ENCODE measurements at places on chromosomes 6 and 20.

GRCh38 chr6:108937170-108937569, 88.9 kb downstream of the ARMC2 start:
- DNase-seq = no peak

GRCh38 chr6:90896075-90896547, 309.2 kb upstream of the MAP3K7 start:
- no peak for DNase-seq

DNA sequence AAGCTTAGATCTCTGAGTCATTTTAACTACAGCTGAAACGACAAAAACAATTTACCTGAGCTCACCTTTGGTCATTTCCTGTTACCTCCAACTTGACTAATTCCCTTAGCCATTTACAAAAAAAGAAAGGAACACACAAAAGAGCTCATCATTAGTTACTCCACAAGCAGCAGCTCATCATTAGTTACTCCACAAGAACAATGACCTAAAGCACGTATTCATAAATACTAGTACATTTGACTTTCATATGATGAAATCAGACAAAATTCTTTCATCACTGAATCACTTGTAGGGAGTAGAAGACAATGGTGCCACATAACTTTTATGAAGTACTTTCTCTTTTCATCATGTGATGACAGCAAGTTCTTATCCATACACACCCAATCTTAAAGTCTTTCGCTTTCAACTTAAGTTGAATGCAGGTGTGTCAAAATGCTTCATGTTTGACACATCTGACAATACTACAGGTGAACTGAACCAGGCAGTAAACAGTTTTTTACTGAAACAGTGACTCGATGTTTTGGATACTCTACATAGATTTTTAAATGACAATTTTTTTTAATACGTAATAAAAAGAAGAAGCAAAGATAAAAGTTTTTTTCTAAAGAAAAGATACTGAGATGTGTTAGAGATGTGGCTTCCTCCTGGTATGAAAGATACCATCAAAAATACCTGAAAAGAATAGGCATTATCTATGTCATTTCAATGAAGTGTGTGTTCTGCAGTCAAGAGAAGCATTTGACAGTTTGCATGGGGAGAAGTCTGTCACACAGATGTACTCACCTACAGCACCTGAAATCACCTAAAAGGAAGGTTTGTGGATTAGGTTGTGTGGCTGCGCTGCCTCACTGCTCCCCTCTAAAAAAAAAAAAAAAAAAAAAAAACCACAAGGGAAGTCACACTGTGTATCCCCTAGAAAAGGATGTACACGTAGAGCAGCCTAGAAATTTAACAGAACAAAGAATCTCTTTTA, 109.1 kb downstream of the PRDM1 start:
- DNase-seq = no peak

DNA sequence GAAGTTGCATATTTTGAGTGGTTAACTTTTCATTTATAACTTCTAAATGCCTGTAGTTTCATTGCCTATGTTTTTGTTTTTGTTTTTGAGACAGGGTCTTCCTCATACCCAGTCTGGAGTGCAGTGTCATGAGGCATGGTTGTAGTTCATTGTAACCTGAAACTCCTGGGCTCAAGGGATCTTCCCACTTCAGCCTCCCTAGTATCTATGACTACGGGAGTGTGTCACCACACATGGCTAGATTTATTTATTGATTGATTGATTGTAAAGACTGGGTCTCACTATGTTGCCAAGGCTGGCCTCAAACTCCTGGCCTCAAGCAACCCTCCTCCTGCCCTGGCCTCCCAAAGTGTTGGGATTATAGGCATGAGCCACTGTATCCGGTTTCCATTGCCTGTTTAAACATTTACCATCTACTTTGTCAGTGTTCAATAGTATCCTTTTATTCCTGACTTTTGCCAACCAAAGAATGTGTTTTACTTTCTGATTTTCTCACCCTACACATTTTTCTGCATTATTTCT, 144.6 kb downstream of the CDKAL1 start:
- no peak for DNase-seq

DNA sequence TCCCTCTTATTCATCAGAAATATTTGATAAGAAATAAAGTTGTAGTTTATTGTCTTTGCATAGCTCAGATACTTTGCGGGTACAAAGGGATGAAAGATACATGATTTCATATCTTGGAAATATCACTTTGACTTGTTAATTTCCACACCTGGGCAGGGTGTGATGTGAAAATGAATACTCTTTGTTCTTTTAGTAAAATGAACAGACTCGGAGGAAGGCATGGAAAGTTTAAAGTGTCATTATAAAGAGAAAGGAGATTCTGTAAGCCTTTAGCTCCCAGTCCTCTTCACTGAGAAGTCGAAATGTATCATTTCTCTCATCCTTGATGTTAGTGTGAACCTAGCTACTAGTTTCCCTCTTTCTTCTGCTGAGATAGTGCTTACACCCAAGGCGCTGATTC, 36.7 kb upstream of the AKIRIN2 start:
- DNase-seq = no peak

DNA sequence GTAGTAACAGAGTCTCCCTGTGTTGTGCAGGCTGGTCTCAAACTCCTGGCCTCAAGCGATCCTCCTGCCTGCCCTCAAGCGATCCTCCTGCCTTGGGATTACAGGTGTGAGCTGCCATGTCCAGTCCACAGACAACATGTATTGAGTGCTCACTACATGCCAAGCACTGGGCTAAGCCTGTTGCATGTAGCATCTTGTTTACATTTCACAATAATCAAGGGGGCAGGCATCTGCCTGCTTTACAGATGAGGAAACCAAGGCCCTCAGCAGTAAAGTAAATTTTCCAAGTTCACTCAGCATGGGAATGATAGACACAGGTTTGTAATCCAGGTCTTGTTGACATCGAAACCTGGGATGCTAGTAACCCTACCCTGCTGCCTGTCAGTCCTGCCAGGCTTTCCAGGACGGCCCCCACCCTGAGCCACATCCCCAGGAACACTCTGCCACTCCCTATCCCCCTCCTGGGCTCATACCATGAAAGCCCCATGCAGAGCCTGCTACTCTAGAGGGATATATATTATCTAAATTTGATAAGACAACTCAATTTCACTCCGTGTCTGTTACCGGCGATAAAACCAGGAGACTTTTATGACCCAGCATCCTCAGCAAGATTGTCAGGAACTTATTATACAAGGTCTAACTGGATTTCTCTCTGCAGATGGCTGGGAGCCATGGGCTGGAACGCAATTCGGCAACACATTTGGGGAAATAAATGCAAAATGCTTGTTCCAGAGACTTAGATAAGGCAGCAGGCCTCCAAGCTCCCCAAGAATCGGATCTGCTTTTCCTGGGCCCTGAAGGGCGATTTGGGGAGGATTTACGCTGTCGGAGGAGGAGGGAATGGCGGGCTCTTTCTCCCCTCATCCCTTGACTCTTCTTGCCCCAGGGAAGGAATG, 30.4 kb downstream of the CD40 start:
- no peak for DNase-seq

DNA sequence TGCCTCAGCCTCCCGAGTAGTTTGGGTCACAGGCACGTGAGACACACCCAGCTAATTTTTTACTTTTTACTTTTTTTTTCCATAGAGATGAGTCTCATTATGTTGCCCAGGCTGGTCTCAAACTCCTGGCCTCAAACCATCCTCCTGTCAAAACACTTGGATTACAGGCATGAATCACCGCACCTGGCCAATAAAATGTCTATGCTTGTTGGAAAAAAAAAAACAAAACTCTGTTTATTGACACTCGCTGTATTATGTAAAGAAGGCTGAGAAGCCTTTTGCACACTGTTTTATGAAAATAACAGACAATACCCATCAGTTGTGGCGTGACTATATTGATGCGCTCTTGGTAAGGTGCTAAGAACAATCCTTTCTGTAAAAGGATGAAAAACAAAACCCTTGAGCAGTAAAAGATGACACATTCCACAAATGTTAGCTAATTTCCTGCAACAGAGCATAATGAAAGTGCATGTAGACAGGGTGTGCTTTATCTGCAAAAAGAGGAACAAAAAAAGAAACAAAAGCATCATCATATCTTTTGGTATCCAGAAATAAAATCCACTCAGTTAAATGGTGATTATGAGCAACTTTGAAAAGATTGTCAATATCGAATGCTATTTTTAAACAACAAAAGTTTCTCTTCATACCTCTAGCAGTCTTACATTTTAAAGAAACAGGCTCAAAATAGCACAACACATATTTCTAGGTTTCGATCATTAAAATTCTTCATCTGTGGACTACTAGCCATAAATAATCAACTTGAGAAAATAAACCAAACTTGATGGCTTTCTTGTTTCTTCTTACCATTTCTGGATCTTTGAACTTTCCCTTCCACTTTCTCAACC, 108.3 kb upstream of the PHACTR1 start:
- DNase-seq = no peak

DNA sequence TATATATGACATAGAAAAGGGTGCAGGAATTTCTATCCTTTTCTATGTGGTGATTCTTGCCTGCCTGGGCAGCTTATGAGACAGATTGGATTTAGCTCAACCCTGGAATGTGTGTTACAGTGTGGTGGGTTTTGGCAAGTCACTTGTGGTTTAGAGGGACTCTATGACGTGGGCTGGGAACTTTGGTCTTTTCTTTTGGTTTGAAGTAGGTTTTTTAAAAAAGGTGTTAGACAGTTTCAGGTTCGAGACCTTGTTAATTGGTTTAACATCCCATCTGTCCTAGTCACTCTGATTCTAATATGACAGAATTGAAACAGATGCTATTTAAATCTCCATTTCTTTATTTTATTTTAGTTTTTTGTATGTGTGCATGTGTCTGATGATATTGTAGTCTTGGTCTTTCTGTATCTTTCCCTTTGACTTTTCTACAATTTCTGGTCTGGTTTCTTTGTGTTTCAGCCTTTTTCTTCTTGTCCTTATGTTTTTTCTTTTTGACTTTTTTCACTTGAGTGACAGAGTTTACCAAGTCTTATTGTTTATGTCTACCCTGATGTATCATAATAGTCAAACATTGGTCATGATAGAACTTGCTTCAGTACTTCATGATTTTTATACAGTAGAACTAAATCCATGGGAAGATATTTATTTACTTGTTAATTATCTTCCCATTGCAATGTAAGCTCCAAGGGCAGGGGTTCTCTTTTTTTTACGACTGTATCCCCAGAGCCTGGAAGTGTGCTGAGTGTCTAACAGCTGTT, 174.3 kb downstream of the CDKAL1 start:
- no peak for DNase-seq

DNA sequence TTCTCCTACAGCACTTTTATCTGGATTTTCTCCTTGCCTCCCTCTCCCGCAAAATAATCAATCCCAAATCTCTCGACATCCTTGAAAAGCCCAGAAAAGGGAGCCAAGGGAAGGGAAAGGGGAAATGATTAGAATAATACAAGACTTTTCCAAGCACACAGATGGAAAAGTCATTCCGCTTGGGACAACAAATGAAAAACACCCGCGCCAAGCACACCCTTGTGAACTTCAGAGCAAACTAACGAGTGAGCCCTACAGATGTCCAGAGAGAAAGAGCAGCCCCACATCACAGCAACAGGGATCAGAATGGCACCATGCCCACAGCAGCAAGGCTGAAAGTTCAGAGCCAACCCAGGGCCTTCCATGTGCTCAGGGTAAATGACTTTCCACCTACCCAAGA, 49.6 kb downstream of the NINL start:
- DNase-seq = no peak

GRCh38 chr20:43322851-43323250, 133.1 kb upstream of the PTPRT start:
- DNase-seq = no peak

DNA sequence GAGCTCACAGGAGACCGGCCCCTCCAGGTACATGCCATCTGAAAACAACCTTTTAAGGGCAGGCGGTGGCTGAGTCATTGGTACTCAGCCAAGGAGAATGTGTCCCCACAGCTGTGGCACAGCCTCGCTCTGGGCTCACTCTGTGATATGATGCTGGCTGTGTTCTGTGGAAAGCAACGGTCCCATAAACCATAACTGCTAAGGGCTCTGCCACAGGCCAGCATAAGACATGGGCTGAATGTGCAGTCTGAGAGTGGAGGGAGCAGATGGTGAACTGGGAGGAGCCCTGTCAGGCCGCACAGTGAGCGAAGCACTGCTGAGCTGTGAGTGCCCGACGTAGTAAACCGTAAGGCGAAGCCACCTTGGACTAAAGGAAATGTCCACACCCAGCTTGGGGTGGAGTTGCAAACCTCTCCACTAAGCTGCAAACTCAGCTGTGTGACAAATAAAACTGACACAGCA, 375.8 kb downstream of the THBS2 start:
- no peak for DNase-seq

DNA sequence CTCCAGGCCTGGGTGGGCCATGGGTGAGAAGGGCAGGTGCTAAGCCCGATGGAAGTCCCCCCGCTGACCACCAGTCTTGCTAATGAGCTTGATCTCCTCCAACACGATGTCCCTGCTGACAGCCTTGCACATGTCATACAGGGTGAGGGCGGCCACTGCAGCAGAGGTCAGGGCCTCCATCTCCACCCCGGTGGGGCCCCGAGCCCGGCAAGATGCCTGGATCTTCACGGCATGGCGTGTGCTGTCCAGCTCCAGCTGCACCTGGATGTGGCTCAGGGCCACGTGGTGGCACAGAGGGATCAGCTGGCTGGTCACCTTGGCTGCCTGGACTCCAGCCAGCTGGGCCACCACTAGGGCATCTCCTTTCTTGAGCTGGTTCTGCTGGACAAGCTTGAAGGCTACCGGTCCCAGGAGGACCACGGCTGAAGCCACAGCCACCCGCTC, 27.9 kb downstream of the MOCS1 start:
- no peak for DNase-seq

DNA sequence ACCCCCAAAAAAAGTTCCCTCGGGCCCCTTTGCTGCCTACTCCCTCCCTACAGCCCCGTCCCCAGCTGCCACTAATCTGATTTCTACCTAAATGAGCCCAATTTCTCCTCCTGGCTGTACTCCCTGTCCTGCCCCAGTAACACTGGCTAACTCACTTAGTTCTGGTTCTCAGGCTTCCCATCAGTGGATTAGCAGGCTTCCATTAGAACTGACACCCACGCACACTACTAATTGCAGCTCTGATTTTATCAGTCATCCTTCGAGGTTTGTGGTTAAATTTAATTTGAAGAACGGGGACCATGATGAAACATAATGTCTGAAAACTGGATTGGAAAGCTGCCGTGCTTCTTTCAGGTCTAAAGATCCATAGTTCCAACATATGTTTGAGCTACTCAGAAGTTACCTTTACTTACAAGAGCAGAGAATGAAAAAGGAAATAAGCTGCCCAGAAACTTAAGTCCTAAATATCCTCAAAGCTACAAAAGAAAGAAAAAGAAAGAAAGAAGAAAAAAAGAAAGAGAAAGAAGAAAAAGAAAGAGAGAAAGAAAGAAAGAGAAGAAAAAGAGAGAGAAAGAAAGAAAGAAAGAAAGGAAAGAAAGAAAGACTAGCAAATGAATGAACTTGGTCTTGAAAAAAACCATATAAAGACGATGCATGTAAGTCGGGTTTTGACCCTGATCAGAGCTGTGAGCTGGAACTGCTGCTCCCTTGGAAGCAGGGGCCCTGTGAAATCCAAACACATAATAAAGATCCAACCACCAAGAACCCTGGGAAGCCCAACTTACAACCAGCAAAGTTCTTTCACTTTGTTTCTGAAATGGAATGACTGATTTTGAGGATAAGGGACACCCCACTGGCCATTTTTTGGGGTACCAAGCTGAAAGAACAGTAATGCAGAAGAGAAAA, 51.7 kb downstream of the CNKSR3 start:
- DNase-seq = no peak

GRCh38 chr20:22453244-22454080, 130.9 kb downstream of the FOXA2 start:
- no peak for DNase-seq
